ENCODE measurements at places on chromosomes 4 and X. TPM values are rescaled to one million over a fixed set of nuclear protein-coding genes. Genes with fewer than 3 reads are reported as not detected.

DNA sequence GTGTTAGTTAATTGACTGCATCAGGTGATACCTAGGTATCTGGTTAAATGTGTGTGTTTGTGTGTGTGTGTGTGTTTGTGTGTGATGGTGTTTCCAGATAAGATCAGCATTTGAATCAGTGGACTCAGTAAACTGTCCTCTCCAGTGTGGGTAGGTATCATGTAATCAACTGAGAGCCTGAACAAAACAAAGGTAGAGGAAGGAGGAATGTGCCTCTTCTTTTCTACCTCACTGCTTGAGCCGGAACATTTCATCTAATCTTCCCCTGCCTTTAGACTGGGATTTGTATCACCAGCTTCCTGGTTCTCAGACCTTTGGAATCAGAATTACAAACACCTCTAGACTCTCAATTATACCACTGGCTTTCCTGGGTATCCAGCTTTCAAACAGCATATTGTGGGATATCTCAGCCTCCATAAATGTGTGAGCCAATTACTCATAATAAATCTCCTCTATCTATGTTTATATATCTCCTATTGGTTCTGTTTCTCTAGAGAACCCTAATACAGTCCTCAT is 120.5 kb downstream of the TBCK start:
- no peak for DNase-seq

- DNase-seq = no peak
These were observed 99.4 kb downstream of the C4orf51 start for GRCh38 chr4:145779319-145779801.

DNA sequence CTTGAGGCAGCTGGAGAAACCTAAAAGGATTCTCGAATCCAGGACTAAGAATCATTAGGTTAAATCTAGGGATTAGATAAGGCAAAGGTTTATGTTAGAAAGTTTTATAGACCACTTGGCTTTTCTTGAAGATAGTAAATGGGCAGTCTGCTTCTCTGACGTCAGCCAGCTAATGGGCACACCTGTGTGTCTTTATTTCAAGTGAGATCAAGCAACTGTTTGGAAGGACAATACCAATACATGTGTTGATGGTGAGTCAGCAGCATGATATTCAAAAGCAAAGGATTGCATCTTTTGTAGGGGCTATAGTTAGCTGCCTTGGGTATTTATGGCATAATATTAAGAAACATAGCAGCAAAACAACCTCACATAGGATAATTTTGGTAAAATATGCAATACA is 46.5 kb upstream of the GRPR start:
- DNase-seq = no peak

- DNase-seq = no peak
These were observed 1171.0 kb upstream of the PCDH10 start for GRCh38 chr4:131978120-131978519.

GRCh38 chr4:186416451-186417060 is 138.8 kb downstream of the MTNR1A start:
- DNase-seq = no peak

DNA sequence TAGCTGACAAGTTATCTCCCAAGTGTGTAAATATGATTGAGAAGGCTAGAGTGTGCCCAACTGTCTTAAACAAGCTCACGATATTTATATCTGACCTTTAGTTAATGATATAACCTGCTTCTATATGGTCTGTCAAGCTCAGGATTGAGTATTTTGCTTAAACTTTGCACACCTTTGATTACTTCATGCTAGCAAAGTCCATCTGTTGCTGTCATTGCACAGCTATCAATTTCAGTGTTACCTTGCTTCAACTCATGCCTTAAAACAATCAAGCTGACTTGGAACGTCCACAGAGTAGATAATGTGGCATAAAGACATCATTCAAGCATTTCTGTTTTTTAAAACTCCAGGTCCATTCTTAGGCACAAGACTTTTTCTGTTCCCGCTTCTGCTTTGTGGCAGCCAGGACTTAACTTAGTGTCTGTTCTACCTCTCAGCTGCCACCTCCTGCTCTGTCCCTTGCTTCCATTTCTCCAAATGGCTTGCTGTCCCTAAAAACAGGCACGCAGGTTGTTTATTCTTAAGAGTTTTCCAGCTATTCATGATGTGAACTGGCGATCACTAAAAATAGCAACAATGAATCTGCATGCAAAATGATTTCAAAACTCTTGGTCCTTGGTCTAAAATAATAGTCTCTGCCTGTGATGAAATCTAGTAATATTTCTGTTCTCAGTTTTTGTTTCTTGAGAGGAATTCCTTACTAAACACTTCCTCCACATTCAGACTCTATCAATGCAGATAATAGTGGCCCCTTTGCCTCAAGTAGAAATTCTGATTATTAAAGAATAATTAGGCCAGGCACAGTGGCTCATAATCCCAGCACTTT is 16.3 kb upstream of the NEIL3 start:
- no peak for DNase-seq

GRCh38 chr4:137960371-137961050 is 281.6 kb downstream of the SLC7A11 start:
- DNase-seq = peak; percentile 91

DNA sequence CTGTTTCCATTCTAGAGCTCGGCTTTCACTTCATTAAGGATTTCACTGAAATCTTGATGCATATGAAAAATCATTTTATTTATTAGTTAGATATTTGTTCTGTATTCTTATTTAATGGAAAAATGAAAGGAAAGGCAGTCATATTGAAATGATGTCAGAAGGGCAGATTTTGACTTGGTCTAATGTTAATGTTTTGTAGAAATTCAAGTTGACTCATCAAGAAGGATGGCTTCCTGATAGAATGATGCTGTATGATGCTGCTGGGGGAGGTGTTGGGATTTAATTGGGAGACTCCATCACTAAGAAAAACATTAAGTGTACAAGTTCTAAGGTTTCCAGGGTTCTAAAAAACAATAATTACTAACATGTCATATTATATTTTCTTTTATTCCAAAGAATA is 204.8 kb downstream of the PDGFC start:
- DNase-seq = no peak

GRCh38 chr4:166535865-166536264 is 662.8 kb downstream of the TLL1 start:
- DNase-seq = no peak

The CTAG1B gene
- total RNA-seq = not detected

- DNase-seq = peak; percentile 92
These were observed 34.5 kb upstream of the FAM9C start for GRCh38 chrX:13078739-13079444.

DNA sequence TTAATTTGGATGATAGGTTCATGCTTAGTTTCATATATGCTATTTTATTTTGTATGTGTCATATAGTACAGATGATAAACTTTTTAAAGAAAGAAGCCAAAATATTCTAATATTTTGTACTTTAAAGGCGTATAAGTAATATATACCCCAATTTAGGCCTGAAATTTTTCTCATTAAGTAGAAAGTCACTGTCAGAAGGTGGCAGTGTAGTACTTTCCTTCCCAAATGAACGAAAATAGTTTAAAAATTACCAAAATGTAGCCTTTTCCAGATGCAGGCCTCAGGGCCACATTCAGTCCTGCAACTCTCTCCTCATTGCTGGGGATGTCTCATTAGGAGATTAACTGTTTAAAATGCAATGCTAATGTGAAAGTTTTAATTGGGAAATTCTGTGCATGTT is 1263.6 kb downstream of the C4orf33 start:
- DNase-seq = peak; percentile 69

- DNase-seq = peak; percentile 42
These were observed 58.3 kb downstream of the MID1IP1 start for GRCh38 chrX:38859602-38860001.

DNA sequence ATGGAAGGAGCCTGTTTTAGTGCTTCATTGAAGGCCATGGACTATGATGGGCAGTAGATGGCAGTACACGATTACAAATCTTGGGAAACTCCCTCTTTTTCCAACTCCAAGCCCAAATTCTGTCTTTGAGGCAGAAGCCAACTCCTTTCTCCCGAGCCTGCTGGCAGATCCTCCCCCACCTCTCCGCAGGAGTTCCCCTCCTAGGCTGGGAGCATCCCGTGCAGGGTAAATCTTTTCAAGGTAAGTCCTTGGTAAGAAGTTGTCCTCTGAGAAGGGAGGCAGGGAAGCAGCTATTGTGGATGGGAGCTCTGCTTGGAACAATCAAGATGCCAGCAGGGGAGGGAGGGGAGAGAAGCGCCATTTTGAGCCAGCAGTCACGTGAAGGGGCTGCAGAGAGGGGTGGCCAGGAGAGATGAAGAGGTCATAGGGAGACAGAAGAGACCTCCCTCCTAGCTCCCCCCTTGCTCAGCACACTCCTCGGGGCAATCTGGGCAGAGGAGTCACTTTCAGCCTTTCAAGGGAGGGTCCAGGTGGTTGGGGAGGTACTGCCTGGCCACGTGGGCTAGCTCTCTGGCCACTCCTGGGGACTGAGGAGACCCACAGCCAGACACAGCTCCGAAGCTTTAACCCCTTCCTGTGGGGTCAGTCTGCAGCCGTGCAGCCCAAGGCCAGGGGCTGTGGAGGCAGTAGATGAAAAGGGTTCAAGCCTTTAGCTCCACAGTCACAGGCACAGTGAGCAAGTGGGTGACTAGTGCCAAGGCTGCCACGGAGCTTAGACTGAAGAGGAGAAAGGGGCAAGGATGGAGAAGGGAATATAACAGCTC is 9.6 kb downstream of the CC2D2A start:
- peak; percentile 95 for DNase-seq

The SPP1 gene
- 0.72 TPM for total RNA-seq

DNA sequence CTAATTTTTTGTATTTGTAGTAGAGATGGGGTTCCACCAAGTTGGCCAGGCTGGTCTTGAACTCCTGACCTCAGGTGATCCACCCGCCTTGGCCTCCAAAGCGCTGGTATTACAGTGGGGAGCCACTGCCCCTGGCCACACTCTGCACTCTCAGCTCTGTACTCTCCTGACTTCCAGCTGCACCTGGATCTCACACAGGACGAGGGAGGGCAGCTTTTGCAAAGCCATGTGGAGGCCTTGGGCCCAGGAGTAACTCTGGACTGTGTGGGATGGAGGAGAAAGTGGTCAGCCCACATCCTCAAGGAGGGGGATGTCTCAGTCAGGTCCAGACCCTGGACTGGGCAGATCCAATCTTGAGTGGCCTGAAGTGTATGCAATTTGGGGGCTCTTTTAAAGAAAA is 23.0 kb downstream of the NAT8L start:
- DNase-seq = no peak

- no peak for DNase-seq
These were observed 108.8 kb upstream of the BMP2K start for GRCh38 chr4:78667325-78667724.

The MAGEB2 gene
- total RNA-seq = not detected

The AIMP1 gene
- 29.9 TPM for total RNA-seq

The XIAP gene
- 23.8 TPM for total RNA-seq

The ADGRG2 gene
- total RNA-seq = 0.18 TPM

DNA sequence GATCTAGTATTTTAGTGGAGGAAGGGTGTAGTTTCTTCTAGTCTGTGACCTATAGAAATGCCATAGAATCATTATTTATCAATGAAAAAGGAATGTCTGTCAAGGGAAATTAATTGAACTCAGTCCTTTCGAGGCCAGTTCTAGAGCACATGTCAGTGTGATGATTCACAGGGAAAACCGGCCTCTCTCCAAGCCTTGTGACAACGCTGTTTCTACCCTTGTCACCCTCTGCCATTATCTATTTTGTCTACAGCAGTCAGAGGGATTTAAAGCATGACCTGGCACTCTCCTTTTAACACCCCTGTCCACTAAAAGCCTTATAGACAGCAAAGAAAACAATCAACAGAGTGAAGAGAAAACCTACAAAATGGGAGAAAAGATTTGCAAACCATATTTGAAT is 119.8 kb downstream of the DRD5 start:
- DNase-seq = no peak

- no peak for DNase-seq
These were observed 33.9 kb upstream of the STIM2 start for GRCh38 chr4:26826721-26827120.

DNA sequence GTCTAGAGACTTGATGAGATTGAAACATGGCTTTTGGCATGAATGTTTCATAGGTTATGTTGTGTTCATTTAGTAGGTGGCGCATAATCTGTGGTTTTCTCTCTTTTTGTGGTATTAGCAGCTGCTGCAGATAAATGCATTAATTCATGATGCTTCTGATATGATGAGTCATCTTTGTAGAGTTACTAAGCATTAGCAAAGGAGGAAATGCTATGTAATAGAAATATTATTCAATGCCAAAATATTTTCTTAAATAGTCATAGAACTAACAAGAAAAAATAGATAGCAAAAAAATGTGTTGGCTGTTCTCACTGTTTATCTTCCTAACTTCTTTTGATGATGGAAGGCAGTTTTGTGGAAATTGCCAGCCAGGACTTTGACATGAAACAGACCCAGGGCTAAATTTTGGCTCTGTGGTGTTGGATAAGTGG is 3.6 kb downstream of the ZXDB start:
- DNase-seq = peak; percentile 91

GRCh38 chr4:41820473-41820872 is 71.9 kb upstream of the PHOX2B start:
- DNase-seq = no peak

DNA sequence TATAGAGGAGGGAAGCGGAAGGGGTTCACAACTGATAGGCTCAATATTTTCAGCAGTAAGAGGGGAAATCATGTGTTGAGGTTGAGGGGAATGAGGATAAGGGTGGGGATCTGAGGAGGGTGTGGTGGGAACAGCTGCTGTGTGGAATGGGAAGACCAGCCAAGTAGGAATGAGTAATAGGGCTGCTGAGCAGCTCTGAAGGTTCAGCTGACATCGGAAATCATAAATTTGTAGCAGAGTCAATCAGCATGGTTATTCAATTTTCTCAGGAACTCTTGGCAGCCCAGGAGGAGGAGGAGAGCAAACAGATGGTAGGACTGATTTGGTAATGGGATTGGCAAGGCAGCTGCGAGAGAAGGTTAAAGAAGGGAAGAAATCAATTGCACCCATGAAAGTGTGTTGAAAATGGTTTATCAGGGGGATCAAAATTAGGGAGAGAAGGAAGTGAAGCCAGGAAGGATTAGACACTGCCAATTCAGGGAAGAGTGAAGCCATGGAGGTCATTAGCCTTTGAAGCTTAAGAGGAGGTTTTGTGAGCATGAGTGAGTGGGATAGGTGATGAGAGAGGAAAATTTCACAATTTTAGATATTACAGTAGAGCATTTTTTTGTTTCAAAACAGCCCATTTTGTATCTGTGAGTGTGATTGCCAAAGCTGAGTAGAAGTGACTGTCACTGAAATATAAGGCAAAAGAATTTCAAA is 82.6 kb downstream of the PCDH7 start:
- peak; percentile 90 for DNase-seq

The KLHL4 gene
- 5.0 TPM for total RNA-seq

DNA sequence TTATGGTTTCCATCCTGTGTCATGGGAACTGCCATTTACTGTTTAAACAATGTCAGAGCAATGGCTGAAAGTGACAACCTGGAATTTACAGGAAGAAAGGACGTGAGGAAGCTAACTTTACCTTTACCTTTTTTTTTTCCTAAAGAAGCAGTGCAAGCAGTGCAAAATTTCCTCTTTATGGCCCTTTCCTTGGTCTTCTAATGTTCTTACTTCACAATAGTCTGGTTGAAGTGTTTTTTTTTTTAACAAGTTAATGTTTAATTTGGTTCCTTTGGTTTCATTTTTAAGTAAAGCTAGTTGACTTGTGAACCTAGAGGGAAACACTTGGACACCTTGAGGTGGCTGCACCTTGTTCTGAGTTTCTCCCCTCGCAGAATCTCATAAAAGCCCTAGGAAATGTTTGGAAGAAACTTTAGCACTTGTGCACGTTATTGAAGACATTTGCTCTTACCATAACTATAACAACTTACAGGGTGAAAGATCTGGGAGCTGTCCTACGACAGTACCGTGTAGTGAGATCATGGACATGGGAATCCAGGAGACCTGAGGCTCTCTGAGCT is 1.8 kb downstream of the SGMS2 start:
- DNase-seq = peak; percentile 41

The TCEAL6 gene
- not detected for total RNA-seq

The SSX4 gene
- not detected for total RNA-seq

GRCh38 chr4:128574706-128575105 is 234.8 kb upstream of the JADE1 start:
- peak; percentile 85 for DNase-seq
